Esophagus mucosa (tissue), 1 donor: ENCODE measurements at places on chromosomes 16 and 17. TPM values are rescaled to one million over a fixed set of nuclear protein-coding genes. Genes with fewer than 3 reads are reported as not detected.

Gene BIRC5
- 28.5 TPM for total RNA-seq

Gene PITPNM3
- total RNA-seq, result 20.1 TPM

DNA sequence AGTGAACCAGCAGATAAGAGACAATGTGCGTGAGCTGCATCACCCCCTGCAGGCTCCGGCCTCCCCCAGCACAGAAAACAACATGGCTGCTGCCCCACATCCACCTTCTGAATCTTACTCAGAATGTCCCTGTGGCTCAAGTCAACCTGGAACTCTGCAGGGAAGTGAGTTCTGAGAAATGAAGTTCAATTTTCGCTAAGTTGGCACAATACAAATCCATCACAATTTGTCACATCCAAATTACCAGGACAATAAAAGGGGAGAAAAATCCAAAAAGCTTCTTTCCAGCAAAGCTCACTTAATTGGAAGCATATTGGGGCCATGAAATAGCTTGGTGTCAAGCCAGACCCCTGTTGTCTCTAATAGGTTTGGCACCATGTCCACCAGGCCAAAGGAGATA, 38.1 kb downstream of the CLEC19A start:
- no peak for ATAC-seq

DNA sequence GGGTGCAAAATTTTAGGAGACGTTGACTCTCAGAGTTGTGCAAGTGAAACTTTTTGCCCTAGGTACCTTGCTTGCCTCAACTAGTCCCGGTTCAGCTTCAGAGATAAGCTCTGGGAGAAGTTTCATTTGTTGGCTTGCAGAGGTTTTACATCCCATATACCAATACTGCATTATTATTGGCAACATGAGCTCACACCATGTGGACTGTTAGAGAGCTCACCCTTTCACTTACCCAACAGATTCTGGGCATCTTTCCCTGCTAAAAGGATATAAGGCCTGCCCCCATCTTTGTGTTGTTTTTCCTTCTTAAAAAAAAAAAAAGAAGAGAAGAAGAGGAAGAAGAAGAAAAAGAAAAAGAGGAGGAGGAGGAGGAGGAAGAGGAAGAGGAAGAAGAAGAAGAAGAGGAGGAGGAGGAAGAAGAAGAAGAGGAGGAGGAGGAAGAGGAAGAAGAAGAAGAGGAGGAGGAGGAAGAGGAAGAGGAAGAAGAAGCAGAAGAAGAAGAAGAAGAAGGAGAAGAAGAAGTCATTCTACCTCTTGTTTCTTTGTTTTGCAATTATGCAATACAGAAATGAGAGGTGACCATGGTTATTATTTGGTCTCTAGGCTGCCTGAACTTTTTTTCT, 292.6 kb upstream of the IRX3 start:
- no peak for ATAC-seq

Gene SLFN14
- not detected for total RNA-seq

Gene C16orf74
- 10.9 TPM for total RNA-seq

DNA sequence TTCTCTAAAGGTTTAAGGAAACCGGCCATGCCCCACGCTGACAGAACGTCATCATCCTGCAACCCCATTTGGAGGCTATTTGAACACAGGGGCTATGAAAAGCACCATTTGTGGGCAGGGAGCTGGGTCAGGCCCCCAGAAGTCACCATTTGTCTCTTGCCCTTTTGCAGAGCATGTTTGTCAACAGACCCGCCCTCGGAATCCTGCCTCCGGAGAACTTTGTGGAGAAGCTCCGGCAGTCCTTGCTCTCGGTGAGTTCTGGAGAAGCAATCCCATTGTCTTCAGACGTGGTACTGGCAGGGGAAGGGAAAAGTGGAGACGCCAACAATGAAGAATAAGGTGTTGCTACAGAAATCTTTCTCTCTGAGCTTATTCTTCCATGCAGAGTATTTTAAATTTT, 33.5 kb downstream of the TMEM186 start:
- ATAC-seq, result no peak

DNA sequence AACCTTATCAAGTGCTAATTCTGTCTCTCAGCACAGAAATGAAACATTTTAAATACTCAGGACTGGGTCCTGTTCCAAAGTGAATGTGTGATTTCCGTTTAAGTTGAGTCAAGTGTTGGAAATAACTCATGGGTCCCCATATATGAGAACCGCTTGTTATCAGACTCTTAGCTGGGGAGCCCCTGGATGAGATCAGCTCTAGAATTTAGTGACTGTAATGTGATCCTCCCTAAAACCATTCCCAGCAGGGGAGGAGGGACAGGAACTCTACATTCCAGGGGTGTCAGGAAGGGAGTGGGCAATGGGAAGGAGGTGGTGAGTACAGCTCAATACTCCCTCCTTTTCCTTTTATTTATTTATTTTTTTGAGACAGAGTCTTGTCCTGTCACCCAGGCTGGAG, 37.5 kb downstream of the OTOA start:
- ATAC-seq, result no peak

Gene KIF22
- 28.7 TPM for total RNA-seq

Gene NOB1
- 59.9 TPM for total RNA-seq

- ATAC-seq, result no peak
Measured at GRCh38 chr17:74452841-74453661, 13.4 kb upstream of the CD300A start.

GRCh38 chr17:63491977-63492618, 15.2 kb downstream of the ACE start:
- ATAC-seq, result no peak

DNA sequence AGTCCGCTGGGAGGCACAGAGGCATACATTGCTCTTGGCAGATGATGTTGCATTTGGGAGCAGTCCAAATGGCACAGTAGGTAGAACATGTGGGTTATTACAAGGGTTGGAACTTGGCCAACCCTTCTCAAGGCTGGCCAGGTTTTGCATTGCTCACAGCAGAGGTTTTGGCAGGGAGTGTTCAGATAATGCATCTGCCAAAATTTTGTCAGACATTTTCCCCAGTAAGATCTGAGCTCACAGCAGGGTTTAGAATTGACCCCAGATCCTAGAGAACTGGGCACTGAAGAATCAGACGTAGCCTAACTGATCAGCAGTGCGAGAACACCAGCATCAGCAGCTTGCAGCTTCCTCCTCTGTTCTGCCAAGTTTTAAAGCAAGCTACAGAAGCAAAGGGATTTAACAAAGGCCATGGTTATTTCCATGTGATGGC, 468.8 kb upstream of the KIF2B start:
- ATAC-seq, result peak; percentile 43

GRCh38 chr16:2813771-2814221, 3.2 kb upstream of the PRSS21 start:
- no peak for ATAC-seq

- peak; percentile 81 for ATAC-seq
Measured at GRCh38 chr16:10181196-10182162, 749 bp downstream of the GRIN2A start.

DNA sequence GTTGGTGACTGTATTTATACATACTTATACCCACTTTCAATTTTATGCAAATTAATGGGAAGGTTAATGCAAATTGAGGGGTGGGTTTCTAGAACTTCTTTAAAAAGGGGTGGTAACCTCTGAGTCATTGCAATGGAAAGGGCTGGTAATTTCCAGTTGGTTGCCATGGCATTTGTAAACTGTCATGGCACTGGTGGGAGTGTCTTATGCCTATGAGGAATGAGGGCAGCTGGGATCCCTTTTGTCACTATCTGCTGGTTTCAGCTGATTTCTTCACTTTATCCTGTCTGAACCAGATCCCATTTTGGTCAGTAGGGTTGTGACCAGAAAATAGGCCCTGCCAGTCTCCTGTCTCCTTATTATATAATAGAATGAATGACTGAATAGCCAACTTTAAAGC, 1006.7 kb upstream of the GOT2 start:
- ATAC-seq, result no peak

DNA sequence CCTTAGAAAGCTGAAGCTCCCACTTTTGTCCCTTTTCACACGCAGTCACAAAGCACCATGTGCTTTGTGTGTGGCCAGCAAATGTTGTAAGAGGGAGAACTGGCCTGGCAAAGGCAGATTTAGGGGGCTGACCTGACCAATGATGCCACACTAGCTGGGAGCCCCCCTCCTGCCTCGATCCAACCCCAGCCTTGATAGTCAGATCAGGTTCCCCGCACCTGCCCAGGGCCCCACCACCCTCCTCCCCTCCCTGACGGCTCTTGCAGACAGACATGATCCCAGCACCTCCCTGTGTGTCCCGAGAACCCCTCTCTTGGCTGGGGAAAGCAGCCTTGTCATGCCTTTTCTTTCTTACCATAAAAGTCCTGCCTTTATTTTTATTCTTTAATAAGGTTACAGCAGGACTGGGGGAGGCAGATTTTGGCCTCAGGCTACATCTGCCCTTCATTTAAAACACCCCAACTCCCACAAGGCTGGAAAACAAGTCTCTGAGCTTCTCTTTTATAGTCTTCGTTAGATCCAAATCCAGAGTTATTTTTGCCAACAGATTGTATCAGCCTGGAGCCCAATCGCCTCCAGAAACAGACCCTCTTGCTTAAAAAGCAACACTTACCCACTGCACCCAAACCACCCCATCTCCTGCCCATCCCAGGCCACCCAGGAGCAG, 201.8 kb upstream of the CDH5 start:
- no peak for ATAC-seq

GRCh38 chr16:82730901-82731300, 104.1 kb downstream of the CDH13 start:
- no peak for ATAC-seq

DNA sequence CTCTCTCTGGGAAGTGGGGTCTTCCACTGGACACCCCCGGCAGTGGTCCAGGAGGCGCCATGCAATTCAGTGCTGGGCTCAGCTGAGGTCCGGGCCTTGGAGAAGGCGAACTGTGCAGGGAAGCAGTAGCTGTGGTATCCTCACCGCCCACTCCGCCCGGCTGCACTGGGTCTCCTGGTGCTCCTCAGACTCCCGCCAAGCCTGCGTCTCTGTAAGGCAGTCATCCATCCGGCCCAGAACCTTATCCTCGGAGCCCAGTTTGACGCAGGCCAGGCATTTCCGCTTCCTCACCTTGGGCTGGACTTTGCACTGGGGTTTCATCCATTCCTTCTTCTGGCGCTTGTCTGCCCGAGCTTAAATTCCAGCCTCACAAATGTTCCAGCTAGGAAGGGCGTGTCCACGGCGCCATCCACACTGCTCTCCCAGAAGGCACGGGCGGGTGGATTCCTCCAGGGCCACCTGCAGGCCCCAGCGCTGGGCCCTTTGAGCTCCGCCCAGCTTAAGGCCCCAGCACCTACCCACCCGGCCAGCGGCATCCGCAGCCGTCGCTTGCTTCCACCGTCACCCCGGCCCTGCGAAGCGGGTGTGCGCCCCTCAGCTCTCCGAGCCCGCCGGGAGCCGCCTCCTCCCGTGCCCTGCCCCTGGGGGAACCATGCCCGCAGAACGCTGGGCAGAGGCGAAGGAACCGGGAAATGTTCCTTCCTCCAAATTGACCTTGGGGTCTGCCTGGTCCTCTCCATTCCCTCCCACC, 1884.8 kb downstream of the TP53TG3F start:
- ATAC-seq, result no peak

DNA sequence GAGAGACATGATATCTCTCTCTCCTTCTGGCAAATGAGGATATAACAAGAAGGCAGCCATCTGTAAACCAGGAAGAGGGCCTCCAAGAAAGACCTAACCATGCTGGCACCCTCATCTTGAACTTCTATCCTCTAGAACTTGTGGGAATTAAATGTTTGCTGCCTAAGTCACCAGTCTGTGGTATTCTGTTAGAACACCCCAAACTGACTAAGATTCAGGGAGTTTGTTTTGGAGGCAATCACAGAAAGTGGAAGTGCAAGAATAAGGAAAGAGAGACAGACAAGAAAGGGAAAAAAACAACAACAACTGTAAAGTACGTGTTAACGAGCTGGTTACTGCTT, 114.5 kb upstream of the GOT2 start:
- ATAC-seq, result no peak

DNA sequence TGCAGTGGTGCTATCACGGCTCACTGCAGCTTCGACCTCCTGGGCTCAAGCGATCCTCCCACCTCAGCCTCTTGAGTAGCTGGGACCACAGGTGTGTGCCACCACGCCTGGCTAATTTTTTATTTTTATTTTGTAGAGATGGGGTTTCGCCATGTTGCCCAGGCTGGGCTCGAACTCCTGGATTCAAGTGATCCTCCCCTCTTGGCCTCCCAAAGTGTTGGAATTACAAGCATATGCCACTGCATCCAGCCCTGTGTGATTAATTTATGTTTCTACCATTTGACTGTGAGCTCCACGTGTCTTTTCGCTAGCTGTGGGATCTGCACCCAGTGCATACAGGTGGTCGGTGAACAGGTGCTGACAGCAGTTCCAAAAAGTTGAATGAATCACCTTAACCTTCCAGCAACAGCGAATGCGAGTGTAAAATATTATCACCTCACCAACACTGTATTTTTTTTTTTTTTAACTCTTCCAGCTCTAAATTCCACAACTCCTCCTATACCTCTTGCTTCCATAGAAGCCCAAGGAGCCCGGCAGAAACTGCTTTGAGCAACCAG, 484 bp upstream of the NUDT7 start:
- ATAC-seq, result no peak

Gene SP6
- total RNA-seq, result 5.9 TPM

- ATAC-seq, result peak; percentile 46
Measured at GRCh38 chr16:88634141-88634993, 4.0 kb upstream of the IL17C start.

Gene TNFRSF13B
- total RNA-seq, result 0.28 TPM

Gene ABCC6
- 0.08 TPM for total RNA-seq

- no peak for ATAC-seq
Measured at GRCh38 chr17:7992516-7992915, 9.9 kb upstream of the GUCY2D start.

- peak; percentile 51 for ATAC-seq
Measured at GRCh38 chr16:495127-495748, 32.3 kb upstream of the CAPN15 start.

Gene DNAAF8
- 0.28 TPM for total RNA-seq

Gene TCF25
- total RNA-seq, result 99.2 TPM

- no peak for ATAC-seq
Measured at GRCh38 chr16:78246559-78246958, 147.1 kb downstream of the WWOX start.

Gene TPSD1
- not detected for total RNA-seq

Gene KRTAP2-3
- not detected for total RNA-seq

GRCh38 chr17:71023249-71024030, 854.1 kb downstream of the KCNJ2 start:
- no peak for ATAC-seq

DNA sequence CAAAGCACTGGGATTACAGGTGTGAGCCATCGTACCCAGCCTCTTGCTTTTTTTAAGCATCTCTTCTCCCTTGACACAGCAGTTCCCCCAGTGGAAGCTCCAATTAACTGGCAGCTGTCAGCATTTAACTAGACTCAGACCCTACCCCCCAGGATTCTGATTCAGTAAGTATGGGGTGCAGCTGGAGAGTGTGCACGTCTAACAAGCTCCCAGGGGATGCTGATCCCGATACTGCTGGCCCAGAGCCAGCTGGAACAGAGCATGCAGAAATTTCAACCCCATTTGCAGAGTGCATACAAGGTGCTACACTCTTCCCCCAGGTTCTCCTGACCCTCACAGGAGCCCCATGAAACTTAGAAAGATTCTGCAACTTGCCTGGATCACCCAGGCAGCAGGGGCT, 27.7 kb upstream of the BCO1 start:
- ATAC-seq, result no peak

- ATAC-seq, result no peak
Measured at GRCh38 chr16:49530427-49530970, 156.9 kb downstream of the C16orf78 start.

- no peak for ATAC-seq
Measured at GRCh38 chr16:4249530-4250308, 7.8 kb upstream of the SRL start.

Gene DEXI
- 14.5 TPM for total RNA-seq

Gene NUTF2
- total RNA-seq, result 65.2 TPM
